ENCODE measurements at places on chromosomes 3 and 15.

DNA sequence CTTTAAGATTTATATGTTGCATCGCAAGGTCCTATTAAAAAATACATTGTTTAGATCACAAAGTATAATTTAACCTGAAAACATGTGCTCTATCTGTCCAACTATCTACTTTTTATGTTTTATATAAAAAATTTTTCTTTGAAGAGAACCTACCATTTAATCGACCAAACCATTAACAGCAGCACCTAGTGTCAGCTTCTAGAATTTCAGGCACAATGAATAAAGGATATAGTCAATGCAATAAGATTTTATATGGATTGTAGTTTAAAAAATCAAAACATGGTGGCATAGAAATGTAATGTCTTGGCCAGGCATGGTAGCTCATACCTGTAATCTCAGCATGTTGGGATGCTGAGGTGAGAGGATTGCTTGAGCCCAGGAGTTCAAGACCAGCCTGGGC, 313.7 kb downstream of the GAP43 start:
- peak; percentile 22 for DNase-seq

GRCh38 chr3:188468662-188469061, 314.7 kb downstream of the LPP start:
- DNase-seq = no peak

DNA sequence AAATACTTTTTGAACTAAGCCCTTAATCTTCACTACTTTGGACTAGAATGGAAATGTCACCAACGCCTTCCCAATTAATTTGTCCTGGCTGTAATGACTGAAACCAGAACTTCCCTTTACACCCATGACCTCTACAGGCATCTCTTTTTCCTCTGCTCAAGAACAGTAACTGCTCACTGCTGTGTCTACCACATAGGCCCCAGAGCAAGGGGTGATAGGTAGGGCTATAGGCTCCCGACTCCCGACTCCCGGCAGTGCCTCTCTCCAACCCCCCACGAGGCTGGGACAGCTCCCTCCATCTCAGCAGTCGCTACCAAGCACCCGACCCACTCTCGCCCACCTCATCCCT, 384 bp upstream of the LEKR1 start:
- no peak for DNase-seq

- DNase-seq = no peak
These were observed 138.4 kb upstream of the TBL1XR1 start for GRCh38 chr3:177335728-177336127.

GRCh38 chr3:48232734-48233133, 8.2 kb upstream of the ZNF589 start:
- DNase-seq = peak; percentile 75

DNA sequence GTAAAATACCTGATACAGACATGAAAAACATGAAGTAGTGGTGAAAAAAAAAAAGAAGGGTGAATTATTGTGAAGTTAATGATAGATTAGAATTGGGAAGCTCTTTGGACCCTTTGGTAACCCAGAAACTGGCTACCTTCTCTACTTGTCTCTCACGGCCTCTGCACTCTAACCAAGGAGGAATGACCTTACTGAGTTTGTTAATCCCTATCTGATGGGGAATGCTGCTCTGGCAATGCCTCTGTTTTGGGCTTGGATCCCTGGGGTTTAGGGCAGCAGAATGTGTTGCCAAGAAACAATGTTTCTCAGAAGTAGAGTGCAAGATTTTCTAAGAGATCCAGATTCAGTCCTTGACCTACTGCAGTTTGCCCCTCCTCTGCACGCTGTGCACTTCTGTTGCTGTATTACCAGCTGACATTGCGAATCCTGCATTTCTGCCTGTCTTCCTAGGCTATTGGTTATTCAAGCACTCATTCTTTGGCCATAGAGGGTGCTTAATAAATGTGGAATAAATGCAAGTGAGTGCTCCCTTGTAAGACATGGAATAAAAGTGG, 49.2 kb upstream of the MAP3K13 start:
- DNase-seq = no peak

DNA sequence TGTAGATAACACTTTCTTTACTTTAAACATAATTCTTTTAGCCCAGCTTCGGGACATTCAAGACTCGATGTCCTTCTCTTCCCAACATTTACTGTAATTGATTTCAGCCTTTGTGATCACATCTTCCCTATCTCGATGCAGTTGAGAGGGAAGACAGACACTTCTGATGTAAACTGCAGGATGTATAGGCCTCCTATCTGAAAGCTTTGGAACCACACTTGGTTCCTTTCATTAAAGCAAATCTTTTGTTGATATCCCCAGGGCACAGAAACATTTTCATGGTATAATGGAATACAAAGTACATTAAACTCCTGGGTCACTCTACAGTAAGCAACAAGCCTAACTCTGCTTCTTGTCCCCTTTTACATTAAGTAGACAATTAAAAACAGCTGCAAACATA, 6.4 kb downstream of the GRM7 start:
- DNase-seq = no peak

All from NAMALWA (cell line).